CD4-positive, alpha-beta memory T cell (primary cell): ENCODE measurements at places on chromosomes 13 and 19. TPM values are rescaled to one million over a fixed set of nuclear protein-coding genes. Genes with fewer than 3 reads are reported as not detected.

The ENOX1 gene
- total RNA-seq, result not detected

The SOHLH2 gene
- not detected for total RNA-seq

The CACNG8 gene
- total RNA-seq, result not detected

The CASP14 gene
- not detected for total RNA-seq

DNA sequence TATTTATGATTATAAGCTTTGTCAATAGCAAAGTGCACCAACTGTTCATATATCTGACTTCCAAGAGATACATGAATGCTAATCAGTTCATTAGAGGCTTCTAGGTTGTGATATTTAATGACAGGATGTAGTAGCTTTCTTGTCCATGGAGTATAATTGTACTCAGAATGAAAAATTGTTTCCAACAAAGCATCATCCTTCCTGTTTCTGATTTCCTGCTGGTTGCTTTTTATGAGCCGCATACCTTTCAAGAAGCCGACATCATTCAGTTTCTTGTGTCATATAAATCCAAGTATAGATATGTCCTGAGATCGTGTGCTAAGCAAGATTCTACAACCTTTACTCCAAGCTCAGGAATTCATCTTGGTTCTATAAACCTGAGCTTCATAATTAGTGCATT lies 326.6 kb downstream of the DIAPH3 start:
- DNase-seq, result no peak

DNA sequence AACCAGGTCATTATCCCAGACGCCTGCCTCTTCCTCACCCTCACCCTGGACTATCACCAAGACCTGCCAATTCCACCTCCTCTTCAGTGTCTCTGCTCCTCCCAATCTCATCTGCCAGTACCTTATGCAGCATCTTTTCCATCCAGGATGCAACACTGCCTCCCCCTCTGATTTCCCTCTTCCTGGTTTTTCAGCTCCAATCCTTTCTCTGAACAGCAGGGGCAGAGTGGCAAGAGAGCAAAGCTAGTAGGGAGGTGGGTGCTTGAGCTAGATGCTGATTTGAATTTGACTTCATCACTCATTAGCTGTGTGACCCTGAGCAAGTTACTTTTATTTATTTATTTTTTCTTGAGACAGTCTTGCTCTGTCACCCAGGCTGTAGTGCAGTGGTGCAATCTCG lies 25.6 kb upstream of the CABP5 start:
- no peak for DNase-seq

DNA sequence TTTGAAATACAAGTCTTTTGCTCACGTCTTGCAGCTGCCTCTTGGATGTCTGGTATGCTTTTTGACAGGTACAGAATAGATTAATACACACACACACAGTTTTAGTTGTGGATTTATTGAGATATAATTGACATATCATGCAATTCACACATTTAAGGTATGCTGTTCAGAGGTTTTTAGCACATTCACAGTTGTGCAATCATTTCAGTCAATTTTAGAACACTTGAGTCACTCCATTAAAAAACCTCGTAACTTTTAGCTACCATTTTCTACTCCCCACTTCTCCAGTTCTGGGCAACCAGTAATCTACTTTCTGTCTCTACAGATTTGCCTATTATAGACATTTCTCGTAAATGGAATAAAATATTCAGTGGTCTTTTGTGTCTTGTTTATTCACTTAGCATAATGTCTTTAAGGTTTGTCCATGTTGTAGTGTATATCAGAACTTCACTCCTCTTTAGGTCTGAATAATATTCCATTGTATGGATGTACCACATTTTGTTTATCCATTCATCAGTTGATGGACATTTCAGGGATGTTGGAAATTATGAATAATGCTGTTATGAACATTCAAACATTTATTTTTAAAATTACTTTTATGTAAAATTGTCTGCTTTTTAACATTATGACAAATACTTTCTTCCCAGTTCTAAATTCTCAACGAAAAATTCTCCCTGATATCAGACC lies 2.5 kb upstream of the ZMYM2 start:
- no peak for DNase-seq

GRCh38 chr13:99962242-99962641 lies 9.3 kb downstream of the ZIC5 start:
- no peak for DNase-seq

- DNase-seq, result no peak
Measured at GRCh38 chr13:25844559-25845434, 207.0 kb downstream of the SHISA2 start.

DNA sequence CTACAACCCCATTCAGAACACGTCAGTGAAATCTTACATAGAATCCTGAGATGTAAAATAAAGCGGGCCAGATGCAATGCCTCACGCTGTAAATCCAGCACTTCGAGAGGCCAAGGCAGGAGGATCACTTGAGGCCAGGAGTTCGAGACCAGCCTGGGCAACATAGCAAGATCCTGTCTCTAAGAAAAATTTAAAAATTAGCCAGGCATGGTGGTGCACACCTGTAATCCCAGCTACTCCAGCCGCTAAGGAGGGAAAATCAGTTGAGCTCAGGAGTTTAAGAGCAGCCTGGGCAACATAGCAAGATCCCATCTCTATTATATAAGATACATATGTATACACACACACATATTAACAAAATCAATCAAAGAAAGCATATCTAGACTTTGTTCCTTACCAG lies 41.2 kb downstream of the PEX11G start:
- no peak for DNase-seq

DNA sequence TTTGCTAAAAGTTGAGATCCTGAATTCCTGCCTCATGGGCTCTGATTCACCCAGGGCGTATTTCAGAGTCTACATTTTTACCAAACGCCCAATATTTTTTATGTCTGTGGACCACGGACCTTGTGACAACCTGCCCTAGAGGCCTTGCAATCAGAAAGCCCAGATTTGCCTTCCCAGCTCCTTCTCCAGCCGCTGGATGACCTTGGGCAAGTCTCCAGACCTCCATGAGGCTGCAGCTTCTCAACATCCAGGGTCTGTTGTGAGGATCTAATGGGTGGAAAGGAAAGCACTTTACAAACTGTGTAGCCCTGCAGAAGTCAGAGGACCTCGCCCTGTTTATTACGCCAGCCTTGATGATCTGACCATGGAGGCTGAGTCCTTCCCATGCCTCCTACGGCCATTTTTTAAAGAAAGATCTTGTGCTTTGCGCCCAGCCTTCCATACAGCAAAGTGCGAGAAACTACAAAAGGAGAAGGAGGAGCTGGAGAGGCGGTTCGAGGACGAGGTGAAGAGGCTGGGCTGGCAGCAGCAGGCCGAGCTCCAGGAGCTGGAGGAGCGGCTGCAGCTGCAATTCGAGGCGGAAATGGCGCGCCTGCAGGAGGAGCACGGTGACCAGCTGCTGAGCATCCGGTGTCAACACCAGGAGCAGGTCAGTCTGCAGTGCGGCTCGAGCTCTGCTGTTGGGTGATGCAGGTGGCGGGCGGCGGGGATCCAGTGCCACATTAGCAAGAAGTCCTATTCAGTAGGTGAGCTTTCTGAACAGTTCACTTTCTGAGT lies 115.6 kb downstream of the SLC7A1 start:
- DNase-seq, result no peak

GRCh38 chr13:112821340-112822055 lies 131.7 kb downstream of the ATP11A start:
- no peak for DNase-seq

GRCh38 chr13:93254775-93255174 lies 28.2 kb downstream of the GPC6 start:
- no peak for DNase-seq

DNA sequence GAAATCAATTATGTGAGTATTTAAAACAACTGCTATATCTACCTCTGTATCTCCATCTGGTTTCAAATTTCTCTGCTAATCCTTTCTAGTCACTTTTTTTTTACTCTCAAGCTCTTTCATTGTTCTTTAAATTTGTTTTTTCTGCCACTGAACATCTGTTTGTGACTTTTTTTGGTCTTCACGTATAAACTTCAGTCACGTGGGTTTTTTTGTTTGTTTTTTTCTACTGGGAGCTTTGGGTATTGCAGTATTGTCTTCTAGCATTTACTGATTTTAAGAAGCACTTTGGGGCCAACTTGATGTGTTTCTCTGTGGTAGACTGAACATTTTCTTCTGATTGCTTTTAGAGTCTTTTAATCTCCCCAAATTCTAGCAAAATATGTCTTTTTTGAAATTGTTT lies 262.6 kb upstream of the RXFP2 start:
- DNase-seq, result no peak
